Activated CD4-positive, alpha-beta memory T cell treated with anti-CD3 and anti-CD28 coated beads, Interleukin-2, amount 10 ng/mL, durations not matched to agents 7 days and 5 days (primary cell): ENCODE measurements at places on chromosomes 12 and 14. TPM values are rescaled to one million over a fixed set of nuclear protein-coding genes. Genes with fewer than 3 reads are reported as not detected.

Gene CLEC9A
- total RNA-seq = not detected

Gene INHBE
- total RNA-seq = 0.08 TPM

Gene CLEC4D
- not detected for total RNA-seq

Gene OLR1
- not detected for total RNA-seq

Gene TRIM9
- total RNA-seq = 0.23 TPM

Gene SCYL2
- 37.4 TPM for total RNA-seq

Gene TDP1
- total RNA-seq = 78.0 TPM

Gene MGST1
- not detected for total RNA-seq

Gene RILPL2
- 9.0 TPM for total RNA-seq

Gene SOAT2
- 1.5 TPM for total RNA-seq

Gene GPR84
- total RNA-seq = 0.25 TPM

Gene ANKS1B
- total RNA-seq = 1.3 TPM

Gene LBHD2
- total RNA-seq = not detected

Gene GPR65
- total RNA-seq = 23.7 TPM

Gene CPNE6
- total RNA-seq = not detected

Gene CAPS2
- total RNA-seq = 3.6 TPM

Gene RIPK3
- 38.0 TPM for total RNA-seq

Gene AVPR1A
- total RNA-seq = not detected

Gene KLRD1
- total RNA-seq = 0.65 TPM
